Fibroblast of pulmonary artery (primary cell): ENCODE measurements at places on chromosomes 1 and 21.

DNA sequence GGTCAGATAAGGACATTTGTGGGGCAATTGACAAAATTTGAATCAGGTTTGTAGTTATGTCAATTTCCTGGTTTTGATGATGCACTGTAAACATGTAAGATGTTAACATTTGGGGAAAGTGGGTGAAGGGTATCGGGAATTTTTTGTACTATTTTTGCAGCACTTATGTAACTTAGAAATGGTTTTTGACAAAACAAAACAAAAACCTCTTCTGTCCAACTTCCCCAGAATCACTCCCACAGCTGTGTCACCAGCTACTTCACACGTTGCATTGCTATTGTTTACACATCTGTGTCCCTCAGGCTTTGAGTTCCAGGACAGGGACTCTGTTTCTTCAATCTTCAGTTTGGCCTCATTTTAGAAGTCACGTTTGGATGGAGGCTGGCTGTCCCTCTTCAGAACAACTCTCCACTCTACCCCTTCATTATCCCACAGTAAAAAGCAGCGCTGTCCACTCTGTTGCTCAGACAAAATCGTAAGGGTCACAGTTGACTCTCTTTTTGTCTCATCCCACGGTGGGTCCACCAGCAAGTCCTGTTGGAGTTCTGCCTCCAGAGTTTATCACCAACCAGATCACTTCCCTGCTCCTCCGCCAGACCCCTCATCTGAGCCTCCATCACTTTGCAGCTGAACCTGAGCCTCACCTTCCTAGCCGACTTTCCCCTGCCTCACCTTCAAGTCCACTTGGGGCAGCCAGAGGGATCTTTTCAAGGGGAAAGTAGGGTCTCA lies 63.2 kb downstream of the NENF start:
- DNase-seq, result no peak

GRCh38 chr1:183163316-183163715 lies 22.7 kb upstream of the LAMC2 start:
- DNase-seq, result peak; percentile 51

DNA sequence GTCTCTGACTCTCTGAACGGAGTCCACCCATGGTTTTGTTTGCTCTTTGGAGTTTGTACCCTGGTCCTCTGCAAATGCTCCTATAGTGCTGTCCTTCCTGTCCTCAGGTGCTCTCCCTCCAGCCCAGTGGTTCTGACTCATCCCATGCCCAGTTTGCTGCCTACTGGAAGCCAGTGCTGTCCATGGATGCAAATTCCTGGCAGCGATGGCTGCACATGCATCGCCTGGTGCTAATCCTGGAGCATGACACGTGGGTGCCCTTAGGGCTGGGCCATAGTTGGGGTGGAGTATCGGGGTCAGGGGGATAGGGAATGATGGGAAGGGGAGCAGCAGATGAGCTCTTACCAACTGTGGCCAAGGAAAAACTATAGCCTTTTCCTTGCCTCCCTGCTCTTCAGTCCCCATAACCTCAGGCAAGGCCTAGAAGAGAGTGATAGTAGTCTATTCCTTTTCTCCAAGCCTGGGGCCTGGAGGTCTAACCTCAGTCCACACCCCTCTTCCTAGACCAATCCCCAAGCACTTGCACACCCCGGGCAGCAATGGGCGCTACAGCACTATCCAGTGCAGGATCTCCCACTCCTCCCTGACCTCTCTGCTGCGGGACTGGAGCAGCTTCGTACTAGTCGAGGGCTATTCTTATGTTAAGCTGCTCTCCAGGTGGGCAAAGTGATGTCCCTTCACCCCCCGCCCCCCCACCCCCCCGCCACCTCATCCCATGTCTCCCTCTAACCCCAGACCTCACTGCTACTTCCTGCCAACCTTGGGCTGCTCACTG lies 31.6 kb downstream of the HYI start:
- no peak for DNase-seq

- DNase-seq, result no peak
Observed at GRCh38 chr1:50976111-50976889, 6.3 kb downstream of the CDKN2C start.

DNA sequence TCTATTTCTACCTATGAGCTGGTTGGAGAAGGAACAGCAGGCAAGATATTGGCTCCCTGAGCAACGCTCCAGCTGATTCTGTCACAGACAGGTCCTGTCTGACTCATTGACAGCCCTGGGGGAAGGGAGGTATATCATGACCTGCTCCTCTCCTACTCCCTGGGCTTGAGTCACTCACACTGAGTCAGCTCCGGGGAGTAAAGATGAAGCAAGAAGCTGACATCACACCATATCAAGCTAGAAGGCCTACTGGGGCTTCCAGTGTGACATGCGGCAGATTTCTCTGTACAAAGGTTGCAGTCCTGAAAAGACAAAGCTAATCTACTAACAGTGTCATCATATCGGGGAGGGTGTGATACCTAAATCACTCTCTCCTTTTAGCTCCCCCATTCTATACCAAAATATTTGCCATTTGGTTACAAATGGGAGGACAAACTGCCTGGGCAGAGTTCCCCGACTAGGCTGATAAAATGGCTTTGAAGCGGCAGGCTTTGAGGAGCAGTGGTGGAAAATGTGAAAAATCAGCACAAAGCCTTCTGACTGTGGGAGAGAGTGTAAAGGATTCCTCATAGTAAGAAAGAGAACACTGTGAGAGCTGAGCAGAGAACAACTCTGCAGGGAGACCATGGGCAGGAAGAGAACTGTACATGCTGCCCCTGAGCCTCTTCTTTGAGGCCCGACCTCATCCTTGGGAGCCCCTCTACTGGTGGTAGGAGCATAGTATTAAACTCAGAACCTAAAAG lies 15.5 kb downstream of the PI4KB start:
- peak; percentile 99 for DNase-seq

- DNase-seq, result no peak
Observed at GRCh38 chr1:235015291-235015985, 113.2 kb downstream of the TOMM20 start.

- DNase-seq, result no peak
Observed at GRCh38 chr21:21179619-21180298, 181.6 kb downstream of the NCAM2 start.
